ENCODE measurements at places on chromosomes 3 and 15. TPM values are rescaled to one million over a fixed set of nuclear protein-coding genes. Genes with fewer than 3 reads are reported as not detected.

The AP3B2 gene
- 10.2 TPM for polyA plus RNA-seq

The SPTSSB gene
- 0.40 TPM for polyA plus RNA-seq

The GOLGA6L9 gene
- polyA plus RNA-seq: 10.7 TPM

The MASP1 gene
- polyA plus RNA-seq: 56.6 TPM

The SI gene
- 722 TPM for polyA plus RNA-seq

The CLSTN2 gene
- polyA plus RNA-seq: 1.8 TPM

DNA sequence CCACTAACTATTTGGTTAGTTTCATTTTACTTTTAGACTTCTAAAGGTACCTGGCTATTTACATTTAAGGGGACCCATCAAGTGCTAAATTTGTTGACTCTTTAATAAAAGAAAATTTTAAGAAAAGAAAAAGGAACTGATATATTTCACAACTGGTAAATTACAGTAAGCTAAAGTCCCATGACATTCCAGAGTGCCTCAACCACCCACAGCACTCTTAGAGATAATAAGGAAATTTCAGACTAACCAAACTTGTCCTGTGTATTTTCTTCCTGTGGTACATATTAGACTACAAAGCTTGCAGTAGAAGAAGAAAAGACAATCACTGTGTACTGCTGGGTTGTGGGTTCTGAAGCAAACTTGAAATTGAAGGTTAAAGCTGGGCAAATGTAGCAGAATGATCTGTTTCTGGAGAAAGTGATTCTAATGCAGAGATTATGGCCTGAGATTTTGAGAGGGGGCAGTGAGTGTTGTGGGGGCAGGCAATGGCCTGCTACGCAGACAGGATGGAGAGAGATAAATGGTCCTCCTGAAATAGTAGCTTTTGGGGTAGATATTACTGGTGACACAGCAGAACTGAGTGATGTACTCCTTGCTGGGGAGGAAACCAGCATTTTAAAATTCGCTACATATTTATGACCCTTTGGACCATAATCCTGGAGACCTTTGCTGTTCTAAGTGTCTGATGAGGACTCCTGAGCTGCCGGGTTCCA is 24.5 kb upstream of the MFSD1 start:
- H3K27ac ChIP-seq: peak overlapping the region; percentile 29
- no peak overlapping the region for H3K4me3 ChIP-seq
- H3K36me3 ChIP-seq: no peaks in the 10 kb centered on the region
- peaks cover 41% of the 10 kb centered on the region for H3K4me1 ChIP-seq

GRCh38 chr3:19467761-19468160 is 319.5 kb downstream of the KCNH8 start:
- no peaks in the 10 kb centered on the region for H3K4me1 ChIP-seq
- no peak overlapping the region for H3K27ac ChIP-seq
- no peak for DNase-seq
- H3K4me3 ChIP-seq: no peak overlapping the region

DNA sequence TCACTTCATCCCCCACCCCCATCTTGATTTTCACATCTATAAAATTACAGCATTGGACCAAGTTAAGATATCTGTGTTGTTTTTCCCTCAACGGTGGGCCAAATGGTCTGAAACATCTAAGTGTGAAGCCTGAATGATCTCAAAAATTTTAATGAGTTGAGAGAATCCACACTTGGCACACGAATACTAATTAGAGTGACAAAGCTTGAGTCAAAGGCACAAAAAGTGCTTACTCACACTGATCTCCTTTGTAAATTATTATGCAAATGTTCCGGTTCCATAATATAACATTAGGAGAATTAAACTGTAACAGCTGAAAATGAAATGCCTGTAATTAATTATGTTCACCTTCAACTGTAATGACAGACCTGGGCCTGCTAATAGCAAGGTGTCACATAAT is 33.6 kb downstream of the GPR176 start:
- no peak overlapping the region for H3K27ac ChIP-seq
- peaks cover 6% of the 10 kb centered on the region for H3K4me1 ChIP-seq
- H3K27me3 ChIP-seq: no peaks in the 10 kb centered on the region
- H3K4me3 ChIP-seq: no peak overlapping the region

DNA sequence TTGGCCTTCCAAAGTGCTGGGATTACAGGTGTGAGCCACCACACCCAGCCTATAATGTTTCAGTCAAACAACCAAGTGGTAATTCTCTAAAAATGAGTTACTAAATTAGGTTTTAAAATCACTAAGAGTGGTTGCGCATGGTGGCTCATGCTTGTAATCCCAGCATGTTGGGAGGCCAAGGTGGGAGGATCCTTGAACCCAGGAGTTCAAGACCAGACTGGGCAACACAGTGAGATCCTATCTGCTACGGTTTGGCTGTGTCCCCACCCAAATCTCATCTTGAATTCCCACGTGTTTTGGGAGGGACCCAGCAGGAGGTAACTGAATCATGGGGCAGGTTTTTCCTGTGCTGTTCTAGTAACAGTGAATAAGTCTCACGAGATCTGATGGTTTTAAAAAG is 26.1 kb downstream of the SEC11A start:
- no peak overlapping the region for H3K27ac ChIP-seq
- no peaks in the 10 kb centered on the region for H3K4me1 ChIP-seq
- peaks cover 20% of the 10 kb centered on the region for H3K36me3 ChIP-seq
- H3K27me3 ChIP-seq: no peaks in the 10 kb centered on the region
- H3K4me3 ChIP-seq: no peak overlapping the region
- no peak for DNase-seq

DNA sequence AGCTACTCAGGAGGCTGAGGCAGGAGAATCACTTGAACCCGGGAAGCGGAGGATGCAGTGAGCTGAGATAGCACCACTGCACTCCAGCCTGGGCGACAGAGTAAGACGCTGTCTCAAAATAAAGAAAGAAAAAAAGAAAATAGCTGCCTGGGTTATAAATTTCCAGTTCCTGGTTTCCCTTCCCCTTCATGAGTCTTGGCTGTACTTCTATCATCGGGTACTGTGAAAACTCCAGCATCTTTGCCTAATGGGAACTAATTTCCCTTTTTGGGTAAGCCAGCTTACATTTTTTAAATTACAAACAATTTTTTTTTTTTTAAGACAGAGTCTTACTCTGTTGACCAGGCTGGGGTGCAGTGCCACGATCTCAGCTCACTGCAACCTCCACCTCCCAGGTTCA is 15.0 kb downstream of the DENND4A start:
- no peaks in the 10 kb centered on the region for H3K27me3 ChIP-seq
- H3K4me1 ChIP-seq: no peaks in the 10 kb centered on the region
- H3K36me3 ChIP-seq: no peaks in the 10 kb centered on the region
- no peak overlapping the region for H3K27ac ChIP-seq
- H3K4me3 ChIP-seq: no peak overlapping the region

DNA sequence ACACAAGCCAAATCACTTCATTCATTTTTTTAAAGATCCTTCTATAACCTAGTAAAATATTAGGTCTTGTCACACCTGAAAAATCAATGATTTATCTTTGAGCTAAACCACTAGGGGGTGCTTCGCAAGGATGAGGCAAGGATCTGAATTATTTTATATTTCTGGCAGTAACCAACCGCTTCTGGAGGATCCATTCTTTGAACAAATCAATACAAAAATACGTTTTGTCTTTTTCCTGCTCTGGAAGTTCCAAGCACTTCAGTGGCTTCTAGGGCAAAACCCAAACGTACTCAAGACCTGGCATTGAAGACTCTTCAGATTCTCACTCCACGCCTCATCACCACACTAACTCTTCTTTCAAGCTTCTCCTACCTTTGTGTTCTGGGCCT is 486 bp downstream of the LSG1 start:
- H3K4me1 ChIP-seq: peaks cover 11% of the 10 kb centered on the region
- peaks cover 9% of the 10 kb centered on the region for H3K27me3 ChIP-seq
- H3K4me3 ChIP-seq: peak overlapping the region; percentile 81
- H3K27ac ChIP-seq: peak overlapping the region; percentile 93

- H3K27me3 ChIP-seq: no peaks in the 10 kb centered on the region
- peaks cover 62% of the 10 kb centered on the region for H3K36me3 ChIP-seq
- no peak overlapping the region for H3K4me3 ChIP-seq
- peaks cover 79% of the 10 kb centered on the region for H3K4me1 ChIP-seq
- H3K27ac ChIP-seq: peak overlapping the region; percentile 91
Measured at GRCh38 chr3:38131621-38132369, 5.1 kb downstream of the ACAA1 start.

- no peaks in the 10 kb centered on the region for H3K27me3 ChIP-seq
- no peak for DNase-seq
- H3K4me3 ChIP-seq: no peak overlapping the region
- H3K27ac ChIP-seq: no peak overlapping the region
Measured at GRCh38 chr3:124643453-124643852, 86.8 kb upstream of the UMPS start.

DNA sequence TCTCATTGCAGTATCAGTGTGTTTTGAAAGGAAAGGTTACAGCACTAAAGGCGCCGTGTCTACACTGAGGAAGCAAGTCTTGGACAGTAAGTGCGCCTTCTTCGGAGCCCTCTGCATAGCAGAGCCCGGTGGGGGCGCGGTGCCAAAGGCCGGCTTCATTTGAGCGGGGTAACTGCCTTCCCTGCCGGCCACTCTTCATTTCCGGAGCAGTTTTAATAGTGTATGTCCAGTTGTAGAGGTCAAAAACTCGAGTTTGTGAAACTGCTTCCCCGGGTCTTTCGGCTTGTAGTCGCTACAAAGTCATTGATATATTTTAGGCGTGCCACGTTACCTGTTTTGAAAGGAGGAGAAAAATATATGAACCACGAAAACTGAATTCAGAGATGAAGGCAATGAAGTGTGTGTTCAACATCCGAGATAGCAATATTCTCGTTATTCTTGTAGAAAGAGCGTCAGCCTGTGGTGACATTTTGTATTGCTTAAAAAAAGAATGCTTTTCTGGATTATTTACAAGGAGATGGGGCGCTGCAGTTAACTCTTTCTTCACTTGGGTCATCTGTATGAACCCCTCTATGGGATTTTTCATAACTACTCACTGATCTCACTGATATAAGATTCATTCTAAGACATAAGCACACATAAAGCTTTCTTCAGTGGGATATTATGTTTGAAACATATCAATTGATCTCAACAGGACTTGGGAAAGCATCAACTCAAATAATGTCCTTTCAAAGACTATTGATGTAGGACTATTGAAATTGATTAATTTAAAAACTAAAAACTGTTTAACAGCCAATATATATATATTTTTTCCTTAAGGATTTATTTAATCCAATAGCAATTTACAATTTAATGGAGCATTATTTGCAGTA is 3.0 kb downstream of the ALCAM start:
- peaks cover 4% of the 10 kb centered on the region for H3K27me3 ChIP-seq
- H3K27ac ChIP-seq: peak overlapping the region; percentile 96
- no peaks in the 10 kb centered on the region for H3K36me3 ChIP-seq
- H3K4me1 ChIP-seq: no peaks in the 10 kb centered on the region
- H3K4me3 ChIP-seq: peak overlapping the region; percentile 83

DNA sequence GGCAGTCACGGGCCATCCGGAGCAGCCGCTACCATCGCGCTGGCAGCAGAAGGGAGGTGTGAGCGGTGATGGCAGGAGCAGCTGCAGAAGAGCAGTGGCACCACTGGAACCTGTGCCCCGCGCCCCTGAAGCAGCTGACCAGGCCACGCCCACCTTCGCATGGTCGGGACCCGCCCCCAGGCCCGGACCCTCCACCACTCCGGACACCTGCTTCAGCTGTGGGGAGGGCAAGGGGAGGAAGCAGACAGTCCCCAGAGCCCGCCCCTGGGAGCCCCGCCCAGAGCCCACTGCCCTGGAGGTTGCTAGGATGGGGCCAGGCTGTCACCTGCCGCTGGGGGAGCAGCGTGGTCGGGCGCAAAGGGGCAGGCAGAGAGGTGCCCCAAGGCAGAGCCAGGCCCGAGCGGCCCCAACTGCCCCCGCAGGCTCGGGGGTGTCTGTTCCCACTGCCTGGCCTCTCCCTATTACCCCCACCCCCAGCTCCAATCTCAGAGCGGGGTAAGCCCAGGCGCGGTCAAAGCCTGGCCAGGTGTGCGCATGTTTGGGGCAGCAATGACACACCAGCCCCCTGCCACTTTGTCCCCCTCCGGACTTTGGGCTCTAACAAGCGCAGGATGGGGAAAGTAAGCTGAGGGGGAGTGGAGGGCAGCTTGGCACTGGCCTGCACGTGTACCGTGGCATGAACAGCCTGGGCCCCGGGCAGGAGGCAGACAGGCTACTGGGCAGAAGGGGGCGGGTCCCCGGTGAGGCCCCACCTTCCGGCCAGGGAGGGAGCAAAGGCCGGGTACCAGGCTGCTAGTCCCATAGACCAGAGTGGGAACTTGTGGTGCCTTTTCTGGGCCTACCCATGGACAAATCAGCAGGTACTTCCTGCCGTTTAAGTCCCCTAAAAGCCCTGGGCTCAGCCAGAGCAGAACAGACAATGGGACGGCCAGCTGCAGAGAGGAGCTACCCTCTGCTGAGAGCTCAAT is 8.7 kb downstream of the SPCS1 start:
- peaks cover 3% of the 10 kb centered on the region for H3K4me1 ChIP-seq
- H3K27ac ChIP-seq: peak overlapping the region; percentile 5
- H3K27me3 ChIP-seq: no peaks in the 10 kb centered on the region
- peak; percentile 85 for DNase-seq
- H3K36me3 ChIP-seq: peaks cover 13% of the 10 kb centered on the region

DNA sequence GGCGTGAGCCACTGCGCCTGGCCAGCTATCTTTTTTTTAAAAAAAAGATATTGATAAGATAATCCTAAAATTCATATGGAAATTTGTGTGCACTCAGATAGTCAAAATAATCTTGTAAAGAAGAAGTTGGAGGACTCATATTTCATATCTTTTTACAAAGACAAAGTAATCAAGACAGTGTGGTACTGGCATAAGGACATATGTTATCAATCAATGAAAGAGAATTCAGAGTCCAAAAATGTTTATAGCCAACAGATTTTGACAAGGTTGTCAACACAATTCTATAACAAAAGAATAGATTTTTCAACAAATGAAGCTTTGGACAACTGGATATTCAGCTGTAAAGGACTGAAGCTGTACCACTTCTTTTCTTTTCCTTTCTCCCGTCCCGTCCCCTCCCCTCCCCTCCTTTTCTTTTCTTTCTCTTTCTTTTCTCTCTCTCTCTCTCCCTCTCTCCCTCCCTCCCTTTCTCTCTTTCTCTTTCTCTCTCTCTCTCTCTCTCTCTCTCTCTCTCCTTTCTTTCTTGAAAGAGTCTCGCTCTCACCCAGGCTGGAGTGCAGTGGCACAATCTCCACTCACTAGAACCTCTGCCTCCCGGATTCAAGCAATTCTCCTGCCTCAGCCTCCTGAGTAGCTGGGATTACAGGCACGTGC is 126.8 kb downstream of the GSK3B start:
- no peak overlapping the region for H3K4me3 ChIP-seq
- H3K27me3 ChIP-seq: no peaks in the 10 kb centered on the region
- no peak overlapping the region for H3K27ac ChIP-seq
- no peaks in the 10 kb centered on the region for H3K4me1 ChIP-seq

DNA sequence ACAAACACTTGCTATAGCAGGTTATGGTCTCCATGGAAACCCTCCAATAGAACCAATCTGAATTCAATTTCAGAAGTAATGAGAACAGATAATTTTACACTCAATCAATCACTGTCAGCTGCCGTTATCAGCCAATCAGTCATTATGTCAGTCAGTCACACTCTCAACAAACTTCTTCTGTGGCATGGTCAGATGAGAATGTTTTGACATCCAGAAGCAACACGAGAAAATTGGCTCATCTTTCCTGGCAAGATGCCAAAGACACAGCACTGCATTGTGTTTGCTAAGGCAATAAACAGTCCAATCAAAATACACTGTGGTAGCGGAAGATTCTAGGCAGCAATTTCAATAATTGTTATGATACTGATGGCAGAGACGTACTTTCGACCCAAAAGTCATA is 190.7 kb downstream of the RORA start:
- peaks cover 1% of the 10 kb centered on the region for H3K4me1 ChIP-seq
- no peak overlapping the region for H3K4me3 ChIP-seq
- no peak overlapping the region for H3K27ac ChIP-seq
- DNase-seq: no peak
- H3K27me3 ChIP-seq: no peaks in the 10 kb centered on the region

Measured in large intestine (tissue), 12 donors.